Occipital lobe (tissue), 3 donors: ENCODE measurements at places on chromosomes 7 and 10. TPM values are rescaled to one million over a fixed set of nuclear protein-coding genes. Genes with fewer than 3 reads are reported as not detected.

SFRP5 gene
- total RNA-seq = 0.62 TPM

GRCh38 chr10:101464599-101464998 is 110.6 kb downstream of the BTRC start:
- no peak for DNase-seq

- DNase-seq = no peak
Measured at GRCh38 chr10:62305813-62306212, 37.2 kb upstream of the RTKN2 start.

DNA sequence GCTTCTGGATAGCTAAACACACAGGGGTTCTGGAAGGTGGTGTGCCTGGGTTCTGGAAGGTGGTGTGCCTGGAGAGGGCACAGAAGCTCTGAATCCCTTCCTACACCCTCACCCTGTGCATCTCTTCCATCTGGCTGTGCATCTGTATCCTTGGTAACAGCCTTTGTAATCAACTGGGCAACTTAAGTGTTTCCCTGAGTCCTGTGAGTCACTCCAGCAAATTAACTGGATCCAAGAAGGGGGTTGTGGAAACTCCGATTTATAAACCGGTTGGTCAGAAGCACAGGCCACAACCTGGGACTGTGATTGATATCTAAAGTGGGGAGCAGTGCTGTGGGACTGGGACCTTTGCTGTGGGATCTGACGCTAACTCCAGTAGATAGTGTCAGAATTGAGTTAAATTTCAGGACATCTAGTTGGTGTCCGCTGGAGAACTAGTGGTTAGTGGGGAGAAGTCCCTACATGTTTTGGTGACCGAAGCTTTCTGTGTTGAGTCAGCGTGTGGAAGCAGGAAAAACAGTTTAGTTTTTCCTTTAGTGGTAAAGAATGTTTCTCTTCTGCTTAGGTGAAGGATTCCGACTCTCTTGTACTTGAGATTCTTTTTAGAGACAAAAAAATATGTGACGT is 228.1 kb downstream of the BMPER start:
- no peak for DNase-seq

PRR15 gene
- not detected for total RNA-seq

DNA sequence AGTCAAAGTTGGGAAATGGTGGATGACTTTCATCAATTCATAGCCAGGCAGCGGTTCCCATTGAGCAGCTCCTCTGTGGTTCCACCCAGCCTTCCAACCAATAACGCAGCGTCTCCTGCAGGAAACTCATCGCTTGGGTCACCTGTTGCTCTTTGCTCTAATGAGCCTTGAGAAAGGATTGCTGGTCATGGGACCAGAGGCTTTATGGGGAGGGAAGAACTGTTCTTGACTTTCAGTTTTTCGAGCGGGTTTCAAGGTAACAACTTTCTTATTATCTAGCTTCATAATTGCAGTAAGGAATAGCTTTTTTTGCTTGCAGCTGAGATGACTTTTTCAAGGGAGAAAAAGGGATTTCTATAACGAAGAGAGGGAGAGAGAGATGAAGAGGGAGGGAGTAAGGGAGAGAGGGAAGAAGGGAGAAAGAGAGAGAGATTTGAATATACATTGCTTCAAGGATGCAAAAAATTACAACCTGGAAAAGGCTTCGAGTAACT is 405 bp upstream of the ENTPD1 start:
- no peak for DNase-seq

- DNase-seq = no peak
Measured at GRCh38 chr7:155453296-155454182, 4.4 kb upstream of the EN2 start.

TMEM270 gene
- total RNA-seq = not detected

MBL2 gene
- not detected for total RNA-seq

- no peak for DNase-seq
Measured at GRCh38 chr10:76774987-76775603, 862.5 kb downstream of the KCNMA1 start.

- DNase-seq = no peak
Measured at GRCh38 chr7:2970861-2971260, 72.8 kb downstream of the CARD11 start.

DNA sequence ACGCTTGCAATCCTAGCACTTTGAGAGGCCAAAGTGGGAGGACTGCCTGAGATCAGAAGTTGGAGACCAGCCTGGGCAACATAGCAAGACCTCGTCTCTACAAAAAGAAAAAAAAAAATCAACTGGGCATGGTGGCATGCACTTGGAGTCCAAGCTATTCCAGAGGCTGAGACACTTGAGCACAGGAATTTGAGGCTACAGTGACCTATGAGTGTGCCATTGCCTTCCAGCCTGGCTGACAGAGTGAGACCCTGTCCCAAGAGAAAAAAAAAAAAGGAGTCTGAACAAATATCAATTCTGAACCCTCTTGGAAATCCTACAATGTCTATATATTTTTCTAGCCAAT is 126.8 kb upstream of the NRP1 start:
- no peak for DNase-seq

DNA sequence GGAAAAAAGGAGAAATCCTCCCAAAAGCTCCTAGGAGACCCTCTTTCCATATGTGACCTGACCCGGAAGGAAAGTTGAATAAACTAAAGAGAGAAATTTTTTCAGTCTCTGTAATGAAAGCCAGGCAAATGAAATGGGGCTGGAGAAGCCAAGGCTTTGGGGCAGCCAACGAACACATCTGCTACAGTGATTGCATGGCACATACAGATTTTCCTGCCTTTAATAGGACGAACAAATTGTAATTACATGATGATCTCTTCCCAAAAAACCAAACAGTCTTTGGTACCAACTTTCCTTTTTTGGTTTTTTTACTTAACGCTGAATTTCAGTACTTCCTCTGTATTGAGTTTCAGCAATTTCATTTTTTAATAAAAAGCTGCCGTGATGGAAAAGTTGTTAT is 23.5 kb upstream of the PTN start:
- DNase-seq = no peak

DNA sequence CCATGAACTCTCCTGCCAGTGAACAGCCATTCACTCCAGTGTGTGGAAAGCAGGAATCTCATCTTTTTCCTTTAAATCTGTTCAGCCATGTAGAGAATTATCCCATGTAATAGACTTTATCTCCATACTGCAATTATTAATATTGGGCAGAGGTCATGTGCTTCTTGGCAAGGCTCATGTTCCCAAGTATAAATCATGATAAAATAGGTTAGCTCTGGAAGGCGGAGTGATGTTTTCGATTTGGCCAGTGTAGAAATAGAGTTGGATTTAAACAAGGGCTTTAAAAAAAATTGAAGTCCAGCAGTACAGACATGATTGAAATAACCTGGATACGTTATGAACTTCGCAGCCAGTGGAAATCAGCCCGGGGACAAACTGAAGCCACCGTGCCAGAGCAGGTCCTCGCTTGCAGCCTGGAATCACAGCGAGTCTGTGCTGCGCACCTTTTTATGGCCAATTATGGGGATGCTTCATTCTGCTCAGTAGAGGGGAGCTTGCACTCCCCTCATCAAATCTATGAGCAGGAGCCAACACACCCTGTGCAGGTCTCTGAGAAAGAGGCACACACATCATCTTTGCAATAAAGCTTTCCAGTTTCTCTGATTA is 654.0 kb upstream of the MKI67 start:
- DNase-seq = no peak

CDNF gene
- total RNA-seq = 1.4 TPM

ACHE gene
- total RNA-seq = 16.1 TPM

- no peak for DNase-seq
Measured at GRCh38 chr10:129531969-129532660, 65.1 kb downstream of the MGMT start.

GRCh38 chr7:74570533-74571156 is 86.9 kb upstream of the GTF2I start:
- DNase-seq = no peak

LUC7L2 gene
- total RNA-seq = 51.3 TPM

GRCh38 chr7:10913457-10913856 is 60.2 kb upstream of the PHF14 start:
- DNase-seq = no peak

GRCh38 chr7:128211626-128212025 is 29.5 kb upstream of the LEP start:
- DNase-seq = no peak

PLXNA4 gene
- total RNA-seq = 103 TPM

GRCh38 chr7:3438352-3438751 is 137.3 kb downstream of the SDK1 start:
- no peak for DNase-seq

DNA sequence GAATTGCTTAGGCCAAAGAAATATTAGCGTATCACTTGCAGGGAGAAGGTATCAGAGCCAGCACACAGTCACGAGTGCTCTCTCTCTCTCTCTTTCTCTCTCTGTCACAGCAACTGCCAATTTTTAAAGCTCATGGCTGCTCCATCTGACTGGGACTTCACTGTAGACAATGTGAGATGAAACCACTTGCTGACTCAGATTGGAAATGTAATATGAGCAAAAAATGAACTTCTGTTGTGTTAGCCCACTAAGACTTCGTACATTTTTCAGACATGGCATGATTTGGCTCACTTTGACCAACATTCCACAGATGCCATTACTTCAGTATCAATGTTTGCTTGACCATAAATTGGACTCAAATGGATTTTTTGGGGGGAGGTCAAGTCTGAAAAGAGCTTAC is 68.1 kb downstream of the DGKB start:
- no peak for DNase-seq

LOXL4 gene
- 0.47 TPM for total RNA-seq

SPDYE18 gene
- total RNA-seq = 1.4 TPM

DNA sequence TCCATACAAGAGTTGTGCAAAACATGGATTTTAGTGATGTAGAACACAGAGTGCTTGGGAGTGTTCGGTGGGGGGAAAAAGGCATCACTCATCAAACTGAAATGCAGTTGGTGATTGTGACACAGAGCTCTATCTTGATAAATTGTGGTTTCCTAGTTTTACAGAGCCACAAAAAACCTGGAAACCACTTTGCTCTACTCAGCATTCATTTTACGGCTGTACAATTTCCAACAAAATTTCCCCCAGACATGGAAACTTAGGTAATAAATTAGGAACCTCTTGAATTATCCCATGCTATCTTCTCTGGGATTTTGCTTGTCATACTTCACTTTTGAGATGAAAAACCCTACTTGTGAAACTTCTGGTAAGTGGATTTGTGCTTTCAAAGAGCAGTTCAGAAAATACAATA is 614.9 kb upstream of the FZD8 start:
- no peak for DNase-seq

- DNase-seq = no peak
Measured at GRCh38 chr7:82032901-82033300, 263.1 kb upstream of the HGF start.

DNA sequence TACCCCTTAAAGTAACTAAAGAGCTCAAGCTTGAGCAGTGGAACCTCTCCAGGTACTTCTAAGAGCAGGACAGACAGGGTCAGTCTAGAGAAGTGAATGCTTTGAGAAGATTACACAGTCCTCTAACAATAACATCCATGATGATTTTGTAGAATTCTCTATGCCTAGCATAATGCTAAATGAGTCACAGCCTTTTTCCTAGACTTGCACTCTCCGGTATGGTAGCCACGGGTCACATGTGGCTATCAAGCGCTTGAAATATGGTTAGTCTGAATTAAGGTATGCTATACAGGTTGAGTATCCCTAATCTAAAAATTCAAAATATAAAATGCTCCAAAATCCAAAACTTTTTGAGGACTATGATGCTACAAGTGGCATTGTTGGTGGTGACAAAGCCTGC is 166.6 kb upstream of the MKLN1 start:
- DNase-seq = no peak

DNA sequence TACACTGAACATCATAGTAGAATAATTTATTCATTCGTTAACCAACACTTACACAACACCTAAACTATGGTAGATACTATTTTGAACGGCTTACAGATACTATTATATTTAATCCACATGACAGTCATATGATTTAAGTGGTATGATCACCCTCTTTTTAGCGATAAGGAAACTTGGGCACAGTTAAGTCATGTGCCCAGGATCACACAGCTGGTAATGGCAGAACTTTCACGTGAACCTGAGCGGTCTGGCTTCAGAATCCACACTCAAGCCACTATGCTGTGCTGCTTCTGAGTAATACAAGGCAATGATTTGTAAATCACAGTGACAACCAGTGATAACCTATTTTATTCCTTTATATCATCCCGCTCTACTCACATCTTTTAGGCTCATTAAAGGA is 99.1 kb downstream of the CELF2 start:
- no peak for DNase-seq

GRID2IP gene
- total RNA-seq = 1.2 TPM

- DNase-seq = no peak
Measured at GRCh38 chr10:115879372-115880089, 393.5 kb downstream of the GFRA1 start.

IRF5 gene
- 1.6 TPM for total RNA-seq

NKX2-3 gene
- total RNA-seq = not detected

DNA sequence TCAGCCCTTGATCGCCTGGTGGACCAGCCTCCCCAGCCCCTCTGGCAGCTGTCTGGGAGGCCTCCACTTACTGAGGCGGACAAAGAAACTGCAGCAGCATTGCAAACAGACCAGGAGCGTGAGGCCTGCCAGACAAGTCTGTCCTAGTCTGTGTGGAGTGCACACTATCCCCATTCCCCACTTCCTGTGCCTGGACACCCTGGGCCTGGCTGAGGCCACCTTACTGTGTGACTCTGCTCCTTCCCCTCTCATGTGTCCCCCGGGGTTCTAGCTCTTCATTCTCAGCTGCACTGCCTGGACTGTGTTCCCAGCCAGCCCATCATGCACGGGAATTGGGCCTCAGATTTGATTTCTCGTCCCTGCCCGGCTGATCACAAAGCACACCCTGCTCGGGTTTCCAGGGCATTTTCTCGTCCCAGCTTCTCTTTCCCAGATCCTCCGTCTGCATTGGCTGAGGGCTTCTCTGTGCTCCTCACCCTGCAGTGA is 16.7 kb upstream of the C10orf90 start:
- DNase-seq = no peak

- DNase-seq = no peak
Measured at GRCh38 chr7:45203936-45204445, 46.4 kb downstream of the RAMP3 start.

FBXO24 gene
- total RNA-seq = 0.16 TPM

DNA sequence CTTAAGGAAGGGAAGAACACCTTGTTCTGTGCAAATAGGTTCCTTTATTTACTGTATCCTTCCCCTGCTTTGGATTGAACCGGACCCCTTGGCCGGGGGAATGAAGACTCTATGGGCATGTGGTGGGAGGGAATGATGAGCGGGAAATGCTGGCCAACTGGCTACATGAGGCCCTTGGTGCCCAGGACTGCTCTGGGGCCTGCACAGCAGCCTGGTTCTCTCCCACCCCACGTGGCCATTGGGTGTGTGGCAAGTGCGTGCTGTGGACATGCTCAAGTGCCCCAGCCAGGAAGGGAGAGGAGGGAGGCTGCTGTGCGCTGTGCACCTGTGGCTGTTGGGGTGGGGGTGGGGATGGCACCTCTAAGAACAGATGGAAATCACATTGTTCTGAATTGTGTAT is 917.0 kb upstream of the GHITM start:
- DNase-seq = no peak
